ENCODE measurements at places on chromosomes 4 and X.

DNA sequence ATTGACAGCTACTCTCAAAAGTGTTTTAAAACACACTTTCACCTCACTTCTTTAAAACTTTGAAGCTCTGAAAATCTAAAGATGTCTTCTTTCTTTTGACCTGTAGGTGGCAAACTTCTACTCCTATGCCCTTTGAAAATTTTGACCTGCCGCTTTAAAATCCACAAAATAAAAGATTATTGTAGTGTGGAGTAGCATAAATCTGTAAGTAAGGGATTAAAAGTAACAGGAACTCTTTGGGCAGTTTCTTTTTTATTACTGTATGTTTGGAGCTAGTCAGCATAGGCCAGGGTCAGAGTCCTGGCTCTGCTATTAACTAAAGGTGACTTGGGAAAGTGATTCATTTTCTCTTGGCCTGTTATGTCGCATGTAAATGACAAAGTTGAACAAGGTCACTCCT lies 25.5 kb downstream of the BBS12 start:
- DNase-seq: peak; percentile 58

DNA sequence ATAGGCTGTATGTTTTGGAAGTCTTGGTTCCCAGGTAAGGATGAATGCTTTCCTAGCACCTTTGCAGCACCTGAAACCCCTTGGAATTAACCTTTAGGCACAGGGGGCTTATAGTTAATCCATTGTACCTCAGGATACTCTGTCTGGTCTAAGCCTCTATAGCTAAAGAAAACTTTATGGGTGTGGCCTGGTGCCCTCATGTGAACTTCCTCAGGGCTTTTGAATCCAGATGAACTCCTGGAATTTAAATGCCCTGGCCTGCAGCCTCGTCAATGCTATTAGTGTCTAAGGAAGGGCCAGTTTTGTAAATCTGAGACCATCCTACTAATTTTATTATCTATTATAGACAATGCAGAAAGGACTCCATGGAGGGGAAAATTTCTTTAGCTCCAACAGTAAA lies 33.8 kb downstream of the IRS4 start:
- no peak for DNase-seq

DNA sequence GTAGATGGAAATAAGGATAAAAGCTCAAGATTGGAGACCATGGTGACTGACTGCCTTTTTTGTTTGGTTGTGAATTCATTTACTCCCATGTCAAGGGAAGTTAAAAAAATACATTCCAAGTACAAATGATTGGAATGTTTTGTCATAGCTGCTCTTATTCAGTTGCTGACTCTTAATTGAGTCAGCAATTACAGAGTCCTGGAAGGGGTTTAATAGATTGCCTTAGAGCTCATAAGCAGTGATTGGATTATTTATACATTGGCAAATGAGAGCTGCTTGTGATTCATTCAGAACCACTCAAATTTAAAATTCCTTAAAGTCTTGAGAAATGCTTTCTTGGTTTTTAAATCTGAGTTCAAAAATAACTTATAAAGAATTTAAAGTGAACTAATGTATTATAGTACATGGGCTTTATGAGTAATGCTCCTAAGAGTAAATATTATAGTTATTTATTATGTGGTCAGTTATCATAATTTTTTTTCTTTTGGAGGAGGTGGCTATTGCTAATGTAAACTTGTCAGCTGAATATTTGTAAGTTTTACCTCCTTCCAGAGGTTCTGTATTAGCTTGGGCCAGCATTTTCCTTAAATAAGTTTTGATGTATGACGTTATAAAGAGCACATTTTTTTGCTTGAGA lies 13.6 kb downstream of the JADE1 start:
- peak; percentile 21 for DNase-seq

DNA sequence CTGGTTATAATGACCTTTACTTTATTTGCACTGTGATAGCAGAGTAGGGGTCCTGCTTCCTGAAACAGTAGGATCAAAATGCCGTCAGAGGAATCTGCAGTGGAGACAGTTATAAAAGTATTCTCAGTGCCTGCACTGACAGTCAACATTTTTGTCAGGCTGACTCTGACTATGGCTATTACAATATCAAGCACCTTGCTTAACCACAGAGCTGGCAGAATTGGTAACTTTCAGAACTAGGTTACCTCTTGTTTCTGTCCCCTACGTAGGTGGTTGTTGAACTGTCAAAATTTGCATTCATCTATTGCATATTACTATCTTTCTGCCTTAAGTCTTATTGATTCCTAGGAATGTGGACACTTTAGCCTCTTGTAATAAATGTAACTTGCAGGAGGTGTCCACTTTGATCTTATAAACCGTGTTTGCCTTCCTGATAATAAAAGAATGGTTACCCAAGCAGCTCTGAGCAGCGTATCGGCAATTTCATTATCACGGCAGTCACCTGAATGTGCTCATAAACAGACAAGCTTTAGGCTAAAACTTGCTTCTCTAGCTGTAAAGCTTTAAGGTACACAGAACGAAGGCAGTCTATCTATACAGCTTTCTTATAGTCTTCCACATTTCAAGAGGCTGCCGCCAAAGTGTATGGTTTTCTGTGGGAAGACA lies 353.0 kb upstream of the GALNT7 start:
- DNase-seq: no peak

DNA sequence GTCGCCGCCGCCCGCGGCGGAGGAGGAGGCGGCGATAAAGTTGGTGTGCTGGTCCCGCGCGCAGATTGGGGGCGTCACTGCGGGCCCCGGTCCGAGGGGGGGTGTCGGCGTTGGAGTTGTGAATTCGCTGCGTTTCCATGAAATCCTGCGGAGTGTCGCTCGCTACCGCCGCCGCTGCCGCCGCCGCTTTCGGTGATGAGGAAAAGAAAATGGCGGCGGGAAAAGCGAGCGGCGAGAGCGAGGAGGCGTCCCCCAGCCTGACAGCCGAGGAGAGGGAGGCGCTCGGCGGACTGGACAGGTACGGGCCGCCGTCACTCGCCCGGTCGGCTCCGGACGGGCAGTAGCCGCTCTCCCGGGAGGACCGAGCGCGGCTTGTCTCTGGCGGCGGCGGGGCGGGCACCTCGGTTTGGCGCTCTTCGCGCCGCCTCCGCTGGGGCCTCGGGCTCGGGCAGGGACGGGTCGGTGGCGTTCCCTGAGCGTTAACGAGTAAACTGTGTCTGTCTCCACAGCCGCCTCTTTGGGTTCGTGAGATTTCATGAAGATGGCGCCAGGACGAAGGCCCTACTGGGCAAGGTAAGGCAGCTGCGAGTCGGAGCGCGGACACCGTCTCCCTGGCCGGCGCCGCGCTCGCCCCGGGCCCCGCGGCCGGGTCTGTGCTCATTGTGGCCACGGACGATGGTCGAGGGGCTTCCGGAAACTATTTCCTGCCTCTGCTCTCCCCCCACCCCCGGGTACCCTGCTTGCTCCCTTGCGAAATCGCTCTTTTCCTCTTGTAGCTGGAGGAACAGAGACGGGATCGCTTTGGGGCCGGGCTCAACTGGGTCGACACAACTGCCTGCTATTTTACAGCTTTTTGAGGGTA lies 658 bp downstream of the KDM6A start:
- DNase-seq: peak; percentile 90

DNA sequence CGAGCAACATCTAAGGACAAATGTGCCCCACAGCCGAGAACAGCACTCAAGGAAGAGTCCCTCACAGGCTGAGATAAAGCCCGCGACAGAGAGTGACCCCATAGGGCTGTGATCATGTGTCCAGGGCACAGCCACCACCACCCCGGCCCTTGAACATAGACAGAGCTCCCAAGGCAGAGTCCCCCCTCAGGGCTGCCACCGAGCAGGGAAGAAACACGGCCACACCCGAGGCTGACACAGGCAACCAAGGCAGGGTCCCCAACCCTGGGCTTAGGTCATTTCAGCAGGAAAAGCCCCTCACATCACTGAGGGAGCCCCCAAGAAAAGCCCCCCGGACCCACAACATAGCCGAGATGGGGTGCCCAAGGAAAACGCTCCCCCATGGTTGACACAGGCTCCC lies 463 bp downstream of the CT45A10 start:
- DNase-seq: no peak

- no peak for DNase-seq
Measured at GRCh38 chr4:135177321-135177720, 975.7 kb upstream of the PABPC4L start.

GRCh38 chr4:40489961-40490360 lies 139.7 kb downstream of the RBM47 start:
- DNase-seq: no peak

DNA sequence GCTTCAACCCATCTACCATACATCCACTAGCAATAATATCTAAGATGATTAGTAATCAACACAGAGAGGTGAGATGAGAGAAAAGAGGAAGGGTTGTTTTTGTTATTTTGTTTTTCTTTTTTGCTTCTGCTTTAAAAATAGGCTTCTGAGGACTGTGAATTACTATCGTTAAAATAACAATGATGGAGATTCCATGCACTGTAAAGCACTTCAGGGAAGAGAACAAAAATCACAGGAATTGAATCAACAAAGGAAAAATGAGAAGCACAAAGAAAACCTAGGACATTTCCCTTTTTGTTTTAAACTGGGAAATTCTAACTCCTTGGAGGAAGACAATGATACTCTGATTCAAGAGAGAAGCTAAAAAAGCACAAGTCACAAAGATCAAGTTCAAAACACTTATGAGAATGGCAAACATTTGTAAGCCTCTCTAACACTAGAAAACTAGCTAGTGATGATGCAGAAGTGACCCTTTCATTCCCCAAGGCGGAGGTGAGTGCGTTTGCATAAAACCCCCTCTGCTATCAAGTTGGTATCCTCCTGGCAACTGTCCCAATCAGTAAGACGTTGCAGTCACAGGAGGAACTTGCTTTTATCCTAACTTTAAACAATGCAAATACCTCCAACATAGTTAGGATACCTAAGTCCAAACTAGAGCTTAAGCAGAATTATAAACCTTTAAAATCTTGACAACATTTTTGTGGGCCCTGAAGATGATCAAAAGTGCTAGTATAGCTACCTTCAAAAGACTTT lies 308.5 kb downstream of the CAMK2D start:
- peak; percentile 64 for DNase-seq
